ENCODE measurements at places on chromosomes 16 and 17.
A peak's percentile ranks its signal among the peaks of the same experiment; 100 is the strongest.

DNA sequence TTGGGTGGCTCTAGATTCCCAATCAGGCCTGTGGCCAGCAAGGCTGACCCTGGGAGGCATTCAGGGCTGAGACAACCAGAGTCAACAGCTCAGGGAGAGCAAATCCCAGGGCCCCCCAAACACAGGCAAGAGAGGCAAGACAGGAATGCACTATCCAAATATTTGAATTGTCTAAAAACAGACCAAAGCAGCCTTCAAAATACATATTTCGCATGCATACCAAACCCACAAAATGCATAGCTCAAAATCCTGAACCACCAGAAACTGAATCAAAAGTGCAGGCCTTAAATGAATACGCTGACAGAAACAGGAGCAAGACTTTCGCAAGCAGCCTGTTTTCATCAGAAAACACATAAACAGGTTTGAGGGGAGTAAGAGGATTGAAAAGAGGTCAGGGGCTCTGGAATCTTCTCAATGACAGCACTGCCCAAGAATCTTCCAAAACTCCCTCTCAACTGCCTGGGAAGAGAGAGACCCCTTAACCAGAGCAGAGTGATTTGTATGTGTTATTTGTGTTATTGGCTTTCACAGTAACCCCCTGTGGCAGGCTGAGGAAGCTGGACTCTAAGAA lies 213.6 kb upstream of the CDH5 start:
- no peak for DNase-seq

- no peak for DNase-seq
Measured at GRCh38 chr16:67294938-67295361, 15.6 kb downstream of the PLEKHG4 start.

- no peak for DNase-seq
Measured at GRCh38 chr16:85511938-85512807, 100.9 kb upstream of the GSE1 start.

DNA sequence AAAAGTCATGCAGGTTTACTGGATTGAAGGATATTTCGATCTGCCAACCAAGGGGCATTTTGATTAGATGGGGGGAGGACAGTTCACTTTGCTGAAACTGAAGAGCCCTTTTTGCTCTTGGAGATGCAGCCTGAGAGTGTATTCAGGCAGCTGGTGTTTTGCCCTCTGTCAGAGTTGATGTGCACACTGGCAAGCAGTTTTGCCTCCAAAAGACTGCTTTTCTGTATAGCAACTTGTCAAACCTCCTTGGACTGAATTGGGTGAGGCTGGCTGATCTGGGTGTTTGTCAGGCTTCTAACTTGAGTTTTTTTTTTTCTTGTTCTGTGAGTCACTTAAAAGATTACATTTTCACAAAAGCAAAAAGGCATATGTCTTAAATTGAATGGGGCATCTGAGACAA lies 22.6 kb upstream of the ANKFN1 start:
- DNase-seq, result no peak

DNA sequence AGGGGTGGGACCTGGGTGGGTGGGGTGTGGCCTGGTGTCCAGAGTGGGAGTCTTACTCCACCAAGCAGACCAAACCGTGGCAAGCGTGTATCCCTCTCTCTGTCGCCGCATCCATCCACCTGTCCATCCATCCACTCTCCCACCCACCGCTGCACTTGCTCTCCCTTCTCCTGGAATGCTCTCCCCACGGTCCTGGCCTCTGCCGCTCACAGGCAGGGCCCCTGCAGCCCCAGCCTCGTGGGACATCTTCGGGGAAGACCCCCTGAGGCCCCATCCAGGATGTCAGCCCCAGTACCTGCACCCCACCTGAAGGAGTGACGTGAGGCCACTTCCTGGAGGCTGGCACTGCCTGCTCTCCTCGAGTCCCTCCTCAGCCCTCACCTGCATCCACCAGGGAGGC lies 189.5 kb upstream of the GSE1 start:
- DNase-seq, result no peak

- DNase-seq, result peak; percentile 46
Measured at GRCh38 chr16:46853713-46854443, 22.9 kb upstream of the C16orf87 start.

DNA sequence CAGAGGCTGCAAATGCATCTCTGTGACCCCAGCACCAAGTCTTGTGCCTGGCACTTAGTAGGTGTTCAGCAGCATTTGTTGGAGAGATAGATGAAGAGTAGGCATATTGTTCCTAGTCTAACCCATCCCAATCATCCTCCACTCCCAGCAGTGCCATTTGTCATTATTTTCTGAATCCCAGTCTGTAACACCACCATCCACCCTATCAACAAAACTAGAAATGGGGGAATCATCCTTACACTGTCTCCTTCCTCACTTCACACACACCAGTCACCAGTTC lies 95.9 kb upstream of the TBX2 start:
- DNase-seq, result no peak

DNA sequence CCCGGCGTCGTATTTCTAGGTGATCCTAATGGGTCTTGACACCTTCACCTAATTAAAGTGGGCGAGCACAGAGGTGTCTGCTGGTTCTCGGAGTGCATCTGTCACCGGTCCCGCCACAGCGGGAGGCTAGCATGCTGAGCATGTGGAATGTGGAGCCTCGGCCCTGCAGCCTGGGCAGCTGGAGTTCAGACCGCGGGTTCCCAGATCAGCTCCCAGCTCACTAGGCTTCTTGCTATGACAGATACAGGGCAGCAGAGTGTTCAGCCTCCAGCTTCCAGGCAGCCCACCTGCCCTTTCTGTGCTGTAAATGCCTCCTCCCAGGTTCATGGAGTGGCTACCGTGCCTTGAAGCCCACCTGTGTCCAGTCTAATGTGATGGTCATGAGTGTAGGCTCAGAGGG lies 166.7 kb downstream of the CPPED1 start:
- no peak for DNase-seq

GRCh38 chr16:10370096-10370726 lies 15.7 kb upstream of the ATF7IP2 start:
- DNase-seq, result no peak

DNA sequence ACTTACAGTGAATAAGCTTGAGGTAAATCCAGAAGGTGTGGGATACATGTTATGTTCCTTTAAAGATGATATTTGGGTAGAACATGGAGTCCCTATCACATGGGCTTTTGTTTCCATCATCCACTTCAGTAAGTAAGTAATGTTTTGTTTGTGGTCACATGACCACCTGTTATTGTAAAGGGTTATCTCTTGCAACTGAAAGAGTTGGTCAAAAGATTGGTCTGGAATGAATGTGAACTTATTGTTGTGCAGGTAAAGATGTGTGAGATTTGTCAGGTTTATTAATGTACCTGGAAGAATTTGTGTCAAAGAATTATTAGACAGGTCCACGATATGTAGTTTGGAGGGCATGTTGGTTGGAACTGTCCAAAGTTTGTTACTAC lies 1.6 kb downstream of the OMG start:
- DNase-seq, result no peak

DNA sequence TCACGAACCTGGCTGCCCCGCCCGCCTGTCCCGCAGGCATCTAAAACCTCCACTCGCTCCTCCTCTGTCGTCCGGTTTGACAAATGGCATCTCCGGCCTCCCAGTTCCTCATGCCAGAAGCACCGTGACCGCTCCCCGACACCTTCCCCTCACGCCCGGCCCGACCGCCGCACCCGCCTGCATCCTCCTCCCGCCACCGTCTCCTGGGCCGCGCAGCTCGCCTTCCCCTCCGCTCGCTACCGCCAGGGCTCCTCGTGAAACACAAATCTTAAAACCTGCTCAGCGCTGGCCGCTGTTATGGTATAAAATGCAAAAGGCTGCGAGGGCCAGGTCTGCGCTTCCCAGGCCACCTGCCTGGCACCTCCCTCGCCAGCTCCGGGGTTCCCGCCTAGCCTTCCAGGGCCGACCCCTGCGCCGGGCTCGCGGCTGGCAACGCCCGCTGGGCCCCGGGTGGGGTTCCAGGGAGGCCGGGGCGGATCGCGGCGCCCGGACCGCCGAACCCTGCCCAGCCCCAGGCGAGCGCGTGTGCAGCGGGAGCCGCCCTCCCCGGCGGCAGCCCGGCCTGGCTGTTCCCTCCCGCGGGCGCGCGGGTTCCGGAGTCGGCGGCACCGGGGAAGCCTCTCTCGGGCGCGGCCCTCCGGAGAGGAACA lies 488 bp downstream of the SPSB3 start:
- no peak for DNase-seq

GRCh38 chr17:22503322-22503899 lies 811.1 kb downstream of the KCNJ18 start:
- DNase-seq, result no peak

DNA sequence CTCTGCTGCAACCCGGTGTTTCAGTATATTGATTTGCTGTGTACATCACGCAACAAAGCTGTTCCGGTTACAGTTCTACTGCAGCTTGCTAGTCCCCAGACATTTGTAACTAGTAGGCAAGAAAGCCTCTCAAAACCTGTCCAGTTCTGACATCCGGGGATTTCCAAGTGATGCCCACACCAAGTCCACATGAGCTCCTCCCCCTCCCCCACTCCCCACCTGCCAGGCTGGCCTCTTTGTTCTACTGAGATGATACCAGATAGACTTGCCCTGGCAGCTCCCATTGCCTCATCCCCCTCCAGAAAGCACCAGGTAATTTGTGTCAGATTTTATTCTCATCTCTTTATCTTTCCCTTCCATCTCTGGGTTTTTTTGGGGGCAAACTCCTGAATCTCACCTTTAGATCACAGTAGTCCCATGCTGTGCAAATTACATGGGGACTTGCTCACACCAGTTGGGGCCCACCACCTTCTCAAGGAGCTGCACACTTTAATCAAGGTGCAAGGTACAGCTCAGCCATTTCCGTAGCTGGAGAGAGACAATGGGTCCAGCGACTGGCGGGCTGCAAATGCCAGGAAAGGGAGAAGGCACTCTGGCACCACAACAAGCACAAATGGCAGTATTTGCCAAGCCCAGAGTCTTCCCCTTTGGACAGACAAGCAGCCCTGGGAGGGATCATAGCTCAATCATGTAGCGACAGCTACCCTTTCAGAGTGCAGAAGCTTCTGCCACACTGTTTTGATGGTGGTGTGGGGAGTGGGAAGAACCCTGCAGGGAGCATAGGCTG lies 183.1 kb downstream of the CYLD start:
- no peak for DNase-seq

DNA sequence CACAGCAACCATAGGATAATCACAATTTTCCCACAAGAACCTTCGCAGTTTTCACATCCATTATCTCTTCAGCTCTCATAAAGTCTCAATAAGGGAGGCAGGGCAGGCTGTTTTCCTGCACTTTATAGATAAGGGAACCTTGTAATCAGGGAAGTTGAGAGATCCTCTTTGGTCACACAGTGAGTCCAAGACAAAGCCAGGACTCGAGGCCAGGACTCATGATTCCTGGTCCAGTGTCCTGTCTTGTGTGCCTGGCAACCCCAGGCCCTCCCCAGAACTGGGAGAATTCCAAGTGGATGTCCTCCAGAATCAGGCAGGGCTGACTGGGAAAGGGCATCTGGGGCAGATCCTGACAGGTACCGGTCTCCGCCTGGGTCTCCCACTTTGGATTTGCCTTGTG lies 23.1 kb upstream of the PHF12 start:
- DNase-seq, result no peak

GRCh38 chr17:2856727-2857126 lies 60.5 kb downstream of the RAP1GAP2 start:
- DNase-seq, result no peak

GRCh38 chr17:82029391-82029790 lies 2.1 kb upstream of the RAC3 start:
- DNase-seq, result no peak

DNA sequence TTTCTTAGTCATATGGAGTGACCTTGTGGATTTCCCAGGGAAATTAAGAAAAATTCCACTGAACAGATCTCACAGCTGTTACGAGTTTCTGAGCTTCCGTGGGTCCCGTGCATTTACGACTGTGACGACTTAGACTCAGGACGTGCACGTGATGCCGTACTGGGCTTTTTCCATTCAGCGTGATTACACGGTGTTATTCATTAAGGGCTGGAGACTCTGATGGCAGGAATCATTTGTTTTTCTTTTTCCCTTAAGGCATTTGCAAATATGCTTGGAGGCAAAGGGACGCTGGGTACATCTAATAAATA lies 57.2 kb downstream of the TBC1D16 start:
- DNase-seq, result no peak

- DNase-seq, result no peak
Measured at GRCh38 chr16:22284637-22285036, 12.6 kb upstream of the POLR3E start.

DNA sequence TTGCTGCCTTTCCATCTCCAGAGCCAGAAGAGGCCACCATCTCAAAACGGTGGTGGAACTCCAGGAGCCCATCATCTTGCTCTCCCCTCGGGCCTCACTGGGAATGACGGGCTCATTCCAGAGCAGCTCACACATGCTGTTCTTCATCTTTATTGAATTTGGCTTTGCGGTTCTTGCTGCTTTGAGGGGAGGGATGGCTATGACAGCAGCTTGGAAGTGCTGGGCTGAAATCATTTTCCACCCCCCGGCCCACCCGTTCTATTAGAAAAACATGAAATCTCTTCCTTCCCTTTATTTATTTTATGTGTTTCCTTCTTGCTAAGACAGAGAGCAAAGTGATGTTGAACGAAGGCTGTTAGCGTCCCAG lies 149.8 kb upstream of the RPL38 start:
- DNase-seq, result no peak

DNA sequence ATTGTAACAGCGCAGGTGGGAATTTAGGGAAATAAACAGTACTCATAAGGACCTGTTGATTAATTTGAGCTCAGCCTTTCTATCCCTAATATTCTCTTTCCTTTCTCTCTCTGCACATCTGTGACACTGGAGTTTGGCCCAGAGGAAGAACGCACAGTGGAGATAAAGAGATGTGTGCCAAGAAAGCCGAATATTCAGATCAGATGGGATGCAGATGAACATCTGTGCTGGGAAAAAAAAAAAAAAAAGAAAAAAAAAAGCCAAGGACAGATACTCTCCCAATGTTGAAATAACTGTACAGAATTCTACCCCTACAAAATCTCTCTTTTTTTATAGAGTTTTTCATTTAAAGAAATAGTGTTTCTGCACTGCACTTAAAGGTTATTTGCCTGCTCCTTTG lies 485.4 kb downstream of the KCNJ2 start:
- DNase-seq, result no peak

DNA sequence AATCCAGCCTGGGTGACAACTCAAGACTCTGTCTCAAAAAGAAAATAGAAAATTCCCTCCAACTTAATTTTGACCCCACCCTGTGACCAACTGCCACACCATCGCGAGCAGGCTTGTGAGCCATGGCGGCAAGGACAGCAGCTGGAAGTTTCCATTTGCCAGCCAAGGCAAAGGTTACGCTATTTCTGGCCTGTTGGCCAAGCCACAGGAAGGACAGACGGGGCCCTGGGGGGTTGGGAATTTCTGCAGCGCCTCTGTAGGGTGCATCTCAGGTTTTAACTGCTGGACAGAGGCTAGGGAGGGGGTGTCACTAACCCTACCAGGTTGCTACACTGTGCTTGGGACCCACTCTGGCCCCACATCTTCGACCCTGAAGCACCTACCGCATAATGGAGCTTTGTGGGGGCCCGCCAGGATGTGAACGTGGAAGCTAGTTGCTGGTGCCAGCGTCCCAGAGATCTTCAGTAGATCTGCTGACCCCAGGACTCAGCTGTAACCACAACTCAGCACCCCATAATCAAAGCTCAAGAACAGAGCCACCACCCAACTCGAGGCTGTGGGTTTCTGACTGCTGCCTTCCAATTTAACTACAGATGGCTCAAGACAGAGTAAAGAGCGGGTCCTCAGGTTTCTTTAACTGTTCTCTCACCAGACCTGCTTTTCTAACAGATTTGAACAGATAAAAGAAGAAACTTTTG lies 10.9 kb downstream of the KIFC3 start:
- no peak for DNase-seq
